ENCODE measurements at places on chromosomes 4 and X.

DNA sequence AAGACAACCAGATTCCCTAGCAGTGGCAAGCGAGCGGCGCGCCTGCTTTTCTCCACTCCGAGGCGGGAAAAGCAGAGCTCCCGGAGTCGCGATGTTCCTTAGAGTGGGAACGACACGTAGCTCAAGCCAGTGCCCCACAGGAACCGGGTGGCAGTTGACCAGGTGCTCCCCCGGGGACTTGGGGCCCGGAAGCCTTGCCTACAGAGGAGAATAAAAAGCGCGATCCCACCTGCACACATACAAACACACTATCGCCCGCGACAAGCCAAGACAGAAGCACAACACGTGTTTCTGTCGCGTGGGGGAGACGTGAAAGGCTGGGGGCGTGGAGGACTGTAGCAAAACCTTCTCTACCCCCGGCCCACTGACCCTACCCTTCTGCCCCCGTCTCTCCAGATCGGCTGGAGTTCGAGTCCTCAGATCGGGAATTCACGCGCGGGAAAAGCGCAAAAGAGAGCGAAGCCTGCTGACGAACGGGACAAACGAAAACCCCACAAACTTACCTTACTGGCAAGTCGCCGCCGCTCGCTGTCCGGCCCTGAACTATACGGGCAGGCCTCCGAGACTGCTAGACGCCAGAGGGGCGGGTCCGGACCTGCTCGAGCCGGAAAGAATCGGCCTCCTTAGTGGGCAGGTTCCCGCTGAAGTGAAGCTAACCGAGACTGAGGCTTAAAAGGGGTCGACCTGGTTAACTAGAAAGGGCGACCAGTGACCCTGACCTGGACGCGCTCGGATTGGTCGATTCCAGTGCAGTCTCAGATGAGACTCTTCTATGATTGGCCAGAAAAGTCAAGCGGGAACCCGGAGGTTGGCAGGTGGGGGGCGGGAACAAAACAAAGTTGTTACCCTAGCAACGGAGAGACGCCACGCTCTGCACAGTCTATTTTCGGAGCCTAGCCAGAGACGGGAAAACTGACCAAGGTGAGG lies at the start of the genes DNAAF6 and NUP62CL:
DNAAF6 (plus strand) TSS at position 842 of the 927 bp plus-strand sequence. CDS start 6,265 bp downstream, outside the sequence.
NUP62CL (minus strand) TSS at position 664 of the 927 bp plus-strand sequence. CDS start 31,287 bp downstream, outside the sequence.
- peak; percentile 28 for DNase-seq

DNA sequence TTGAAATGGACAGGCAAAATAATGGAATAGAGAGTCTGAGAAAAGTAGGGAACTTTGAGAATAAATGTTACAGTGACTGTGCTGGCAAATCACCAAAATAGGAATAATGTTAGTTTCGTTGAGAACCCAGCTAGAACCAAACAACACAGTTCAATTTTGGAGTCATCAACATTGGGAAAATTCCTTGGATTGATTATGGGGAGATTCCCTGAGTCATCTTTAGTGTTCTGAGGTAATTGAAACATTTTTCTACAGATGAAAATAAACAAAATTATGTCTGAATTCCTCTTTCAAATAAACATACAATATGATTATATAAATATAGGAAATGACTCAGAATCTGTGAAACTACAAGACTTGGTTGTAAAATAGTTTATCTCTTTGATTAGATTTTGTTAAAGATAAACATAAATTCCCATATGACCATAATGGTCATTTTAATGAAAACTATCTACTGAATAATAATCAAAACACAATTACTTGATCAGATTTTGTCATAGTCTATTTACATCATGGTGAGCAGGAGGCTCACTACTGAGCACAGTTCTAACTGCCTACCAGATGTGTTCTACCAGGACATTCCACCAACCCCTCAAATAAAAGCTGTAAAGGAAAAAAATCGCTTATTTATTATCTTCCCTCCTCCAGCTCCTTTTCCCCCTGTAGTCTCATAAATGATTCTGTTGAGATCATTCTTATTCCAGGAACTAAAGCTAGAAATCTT lies 51.4 kb upstream of the GABRA2 start:
- no peak for DNase-seq

DNA sequence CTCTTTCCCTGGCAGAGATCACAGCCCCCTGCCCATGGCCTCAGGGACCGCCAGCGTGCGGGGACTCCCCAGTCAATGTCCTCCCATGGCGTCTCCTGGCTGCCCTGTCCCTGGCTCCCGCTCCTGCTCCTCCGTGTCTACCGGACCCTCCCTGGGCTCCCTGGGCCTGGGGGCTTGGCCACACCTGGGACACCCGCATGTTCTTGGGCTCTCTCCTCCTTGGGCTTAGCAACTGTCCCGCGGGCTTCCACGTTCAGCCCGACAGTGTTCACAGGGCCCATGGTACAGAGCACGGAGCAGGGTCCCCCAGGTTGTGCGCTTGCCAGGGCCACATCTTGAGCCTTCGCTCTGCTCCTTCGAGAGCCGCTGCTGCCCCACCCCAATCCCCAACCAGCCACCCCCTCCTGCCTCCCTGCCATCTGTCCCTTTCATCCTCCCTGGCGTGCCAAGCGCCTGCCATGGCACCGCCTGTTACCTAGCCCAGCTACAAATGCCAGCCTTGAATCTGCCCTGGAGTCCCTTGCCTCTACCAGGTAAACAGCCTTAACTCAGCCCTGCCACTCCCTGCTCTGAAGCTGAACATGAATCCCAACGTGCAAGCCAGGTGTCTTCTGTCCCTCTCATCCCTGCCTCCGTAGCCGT lies 3.9 kb downstream of the AVPR2 start:
- DNase-seq, result no peak

DNA sequence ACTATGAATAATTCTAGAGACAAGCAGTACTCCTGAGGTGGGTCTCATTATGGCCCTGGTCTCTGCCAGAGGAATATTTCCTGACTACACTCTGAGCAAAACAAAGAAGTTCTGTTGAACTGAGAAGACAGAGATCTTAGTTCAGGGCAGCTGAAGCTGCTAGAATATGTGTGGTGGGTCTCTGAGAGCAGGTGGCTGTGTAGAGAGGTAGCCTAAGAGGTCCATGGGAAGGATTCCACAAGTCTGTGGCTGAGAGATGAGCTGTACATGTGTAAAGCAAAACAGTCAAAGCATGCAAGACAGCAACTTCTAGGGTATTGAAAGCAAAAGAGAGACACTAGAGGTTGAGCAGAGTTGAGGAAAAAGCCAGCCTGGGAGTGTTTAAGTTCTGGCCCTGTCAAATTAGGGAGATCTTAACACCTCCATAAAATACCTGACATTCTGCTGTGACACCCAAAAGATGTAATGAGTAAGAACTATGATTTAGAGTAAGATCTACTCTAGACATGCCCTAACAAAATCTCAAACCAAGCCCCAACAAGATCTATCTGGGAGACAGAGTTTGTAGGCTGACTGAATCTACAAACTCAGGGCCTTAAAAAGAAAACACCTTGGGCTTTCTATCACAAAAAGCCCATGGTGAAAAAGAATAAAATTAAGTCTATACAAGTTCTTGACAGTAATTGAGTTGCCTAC lies 274.4 kb downstream of the BANK1 start:
- no peak for DNase-seq

DNA sequence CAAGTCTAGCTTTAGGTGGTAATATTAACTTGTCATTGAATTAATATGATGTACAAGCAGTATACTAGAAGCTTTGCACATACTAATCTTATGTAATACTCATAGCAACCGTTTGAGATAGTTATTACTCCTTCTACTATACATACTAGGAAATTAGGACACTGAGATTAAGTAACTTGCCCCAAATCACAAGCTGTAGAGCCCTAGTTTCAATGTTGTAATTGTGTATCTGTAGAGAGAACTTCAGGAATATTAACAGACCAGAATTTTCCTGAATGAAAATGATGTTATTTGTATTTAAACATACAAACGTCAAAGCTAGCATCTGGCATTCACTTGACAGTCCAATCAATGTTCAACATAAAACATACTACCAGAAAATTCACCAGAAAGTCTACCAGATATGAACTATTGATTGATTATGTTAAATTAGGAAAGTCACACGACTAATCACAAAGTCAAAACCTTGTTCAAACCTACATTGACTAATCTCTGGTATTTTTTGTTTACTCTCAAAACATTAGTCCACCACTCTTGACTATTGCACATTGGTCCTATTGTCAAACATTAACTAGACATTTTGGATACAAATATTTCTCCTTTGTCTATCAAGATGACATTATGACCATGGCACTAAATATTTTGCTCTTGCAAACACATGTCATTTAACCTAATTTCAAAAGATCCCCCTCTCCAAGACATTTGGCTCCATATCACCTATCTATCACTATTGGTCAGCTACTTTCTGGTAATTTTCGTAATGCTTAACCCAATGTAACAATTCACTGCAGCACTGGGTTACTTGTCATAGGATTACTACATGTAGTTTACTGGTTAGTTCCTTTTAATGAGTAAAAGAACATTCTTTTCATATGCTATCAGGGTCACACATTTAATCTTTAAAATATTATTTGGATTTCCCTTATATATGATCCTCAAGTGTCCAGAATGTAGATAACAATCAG lies 100.7 kb downstream of the GPC3 start:
- no peak for DNase-seq

DNA sequence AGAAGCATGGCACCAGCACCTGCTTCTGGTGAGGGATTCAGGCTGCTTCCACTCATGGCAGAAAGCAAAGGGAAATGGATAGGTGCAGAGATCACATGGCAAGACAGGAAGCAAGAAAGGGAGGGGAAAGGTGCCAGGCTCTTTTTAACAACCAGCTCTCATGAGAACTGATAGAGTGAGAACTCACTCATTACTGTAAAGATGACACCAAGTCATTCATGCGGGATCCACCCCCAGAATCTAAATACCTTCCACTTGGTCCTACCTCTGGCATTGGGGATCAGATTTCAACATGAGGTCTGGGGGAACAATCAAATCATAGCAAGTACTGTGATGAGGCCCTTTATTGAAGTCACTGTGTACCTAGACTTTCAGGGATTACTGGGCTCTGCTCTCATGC lies 72.0 kb upstream of the PRDM5 start:
- no peak for DNase-seq

DNA sequence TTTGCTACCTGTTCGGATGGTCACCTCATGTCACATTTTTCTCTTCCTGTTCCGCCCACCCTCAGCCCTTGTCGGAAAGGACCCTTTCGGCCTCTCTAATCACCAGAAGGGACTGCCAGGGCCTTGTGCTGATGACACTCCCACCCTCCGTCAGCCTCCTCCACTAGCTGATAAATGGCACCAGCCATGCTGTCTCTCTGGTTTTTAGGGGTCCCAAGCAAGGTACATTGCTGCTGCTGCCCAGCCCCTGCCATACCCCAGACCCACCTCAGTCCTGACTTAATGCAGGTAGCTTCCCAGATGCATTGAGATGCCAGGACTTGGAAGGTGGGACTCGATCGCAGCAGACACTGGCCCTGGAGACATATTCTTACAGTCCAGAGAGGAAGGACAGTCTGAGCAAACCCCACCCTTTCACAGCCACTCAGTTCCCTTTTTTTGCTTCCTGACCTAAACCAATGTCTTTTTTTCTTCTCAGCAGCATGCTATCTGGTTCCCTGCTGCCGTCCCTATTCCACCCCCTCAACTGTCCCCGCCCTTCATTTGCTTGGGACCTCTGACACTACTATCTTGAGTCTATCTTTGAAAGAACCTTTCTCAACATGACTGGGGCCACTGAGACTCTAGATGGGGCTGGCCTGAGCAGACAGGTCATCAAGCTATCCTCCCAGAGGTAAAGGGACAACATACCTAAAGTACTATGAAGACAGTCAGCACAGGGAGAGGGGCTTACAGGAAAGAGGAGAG lies at the start of gene BTK:
BTK (minus strand) TSS at position 397 of the 747 bp plus-strand sequence. CDS start 10,907 bp downstream, outside the sequence.
- DNase-seq, result peak; percentile 68

- no peak for DNase-seq
Measured at GRCh38 chrX:39174241-39174771, 373.0 kb downstream of the MID1IP1 start.

- DNase-seq, result no peak
Measured at GRCh38 chrX:155968326-155968661, 29.2 kb upstream of the IL9R start.

DNA sequence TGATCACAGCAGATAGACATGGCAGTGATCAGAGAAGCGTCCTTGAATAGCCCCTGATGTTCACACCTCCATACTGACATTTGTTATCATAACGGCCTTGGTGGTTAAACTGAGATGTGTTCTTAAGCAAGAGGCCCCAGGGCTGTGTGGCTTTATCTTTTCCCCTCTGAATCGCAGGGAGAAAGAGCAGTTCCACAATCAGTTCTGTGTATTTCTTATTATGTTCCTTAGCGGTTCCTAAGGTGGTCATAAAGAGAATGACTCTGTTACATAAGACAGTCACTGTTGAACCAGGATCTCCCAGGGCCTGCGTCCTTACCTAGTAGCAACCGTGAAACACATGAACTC lies 52.8 kb upstream of the CBR4 start:
- no peak for DNase-seq

DNA sequence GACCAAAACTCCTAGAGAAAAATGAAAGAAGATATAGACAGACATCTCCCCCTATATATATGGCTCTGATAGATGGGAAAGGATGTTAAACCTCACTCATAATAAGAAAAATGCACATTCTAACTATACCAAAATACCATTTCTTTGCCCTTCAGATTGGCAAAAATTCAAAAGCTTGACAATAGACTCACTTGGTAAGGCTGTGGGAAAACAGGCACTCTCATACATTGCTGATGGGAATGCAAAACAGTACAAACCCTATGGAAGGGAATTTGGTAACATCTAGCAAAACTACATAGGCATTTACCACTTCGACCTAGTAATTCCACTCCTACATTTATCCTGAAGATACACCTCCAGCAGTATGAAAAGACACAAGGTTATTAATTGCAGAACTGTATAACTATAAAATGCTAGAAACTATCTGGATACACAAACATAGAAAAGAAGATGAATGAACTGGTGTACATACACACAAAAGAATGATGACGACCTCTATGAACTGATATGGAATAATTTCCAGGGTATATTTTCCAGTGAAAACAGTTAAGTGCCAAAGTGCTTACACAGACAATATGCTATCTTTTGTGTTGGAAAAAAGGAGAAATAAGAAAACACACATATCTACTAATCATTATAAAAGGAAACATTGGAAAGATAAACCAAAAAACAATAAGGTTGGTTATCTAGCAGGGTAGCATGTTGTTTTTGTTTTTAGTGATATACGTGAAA lies 48.5 kb downstream of the WDFY3 start:
- DNase-seq, result no peak

GRCh38 chr4:102598086-102598761 lies 97.1 kb downstream of the NFKB1 start:
- DNase-seq, result no peak

DNA sequence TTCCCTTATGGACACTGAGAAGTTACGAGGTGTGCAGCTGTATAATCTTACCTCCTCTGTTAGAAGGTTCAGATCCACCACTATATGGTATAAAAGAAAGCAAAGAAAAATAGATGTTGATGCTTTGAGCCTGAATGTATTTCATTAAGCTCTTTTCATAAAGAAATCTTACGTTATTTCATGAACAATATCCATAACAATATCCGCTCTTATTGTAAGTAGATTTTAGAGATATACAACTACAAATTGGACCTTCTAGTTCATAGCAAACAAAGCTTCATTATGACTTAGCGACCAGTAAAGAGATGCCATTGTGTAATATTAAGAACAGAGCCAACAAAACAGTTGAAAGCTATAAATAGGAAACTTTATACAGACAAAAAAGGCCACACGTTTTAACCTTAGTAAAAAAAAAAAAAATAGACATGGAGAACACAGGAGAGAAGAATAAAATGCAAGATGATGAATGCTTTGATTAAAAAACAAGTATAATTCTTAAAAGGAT lies 203.6 kb downstream of the PDGFC start:
- DNase-seq, result no peak

All from GM12878 (cell line).